ENCODE measurements at places on chromosomes 11 and 22.

DNA sequence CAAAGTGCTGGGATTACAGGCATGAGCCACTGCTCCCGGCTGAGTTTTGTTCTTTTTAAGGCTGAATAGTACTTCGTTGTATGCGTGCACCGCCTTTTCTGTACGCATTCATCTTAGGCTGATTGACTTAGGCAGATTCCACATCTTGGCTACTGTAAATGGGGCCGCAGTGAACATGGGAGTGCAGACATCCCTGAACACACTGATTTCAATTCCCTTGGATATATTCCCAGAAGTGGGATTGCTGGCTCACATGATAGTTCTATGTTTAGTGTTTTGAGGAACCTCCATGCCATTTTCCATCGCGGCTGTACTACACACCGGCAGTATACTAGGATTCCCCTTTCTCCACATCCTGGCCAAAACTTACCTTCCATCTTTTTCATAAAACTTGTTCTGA, 10.4 kb upstream of the ZNF74 start:
- no peak for DNase-seq

GRCh38 chr22:36304429-36304828, 51.5 kb downstream of the APOL1 start:
- no peak for DNase-seq

- DNase-seq, result no peak
Measured at GRCh38 chr11:10109806-10110205, 184.2 kb downstream of the SBF2 start.

GRCh38 chr11:122696662-122697061, 41.1 kb downstream of the UBASH3B start:
- DNase-seq, result no peak

- DNase-seq, result no peak
Measured at GRCh38 chr11:27894552-27894951, 194.3 kb upstream of the BDNF start.

- DNase-seq, result peak; percentile 20
Measured at GRCh38 chr22:28855355-28856094, 27.8 kb upstream of the ZNRF3 start.

DNA sequence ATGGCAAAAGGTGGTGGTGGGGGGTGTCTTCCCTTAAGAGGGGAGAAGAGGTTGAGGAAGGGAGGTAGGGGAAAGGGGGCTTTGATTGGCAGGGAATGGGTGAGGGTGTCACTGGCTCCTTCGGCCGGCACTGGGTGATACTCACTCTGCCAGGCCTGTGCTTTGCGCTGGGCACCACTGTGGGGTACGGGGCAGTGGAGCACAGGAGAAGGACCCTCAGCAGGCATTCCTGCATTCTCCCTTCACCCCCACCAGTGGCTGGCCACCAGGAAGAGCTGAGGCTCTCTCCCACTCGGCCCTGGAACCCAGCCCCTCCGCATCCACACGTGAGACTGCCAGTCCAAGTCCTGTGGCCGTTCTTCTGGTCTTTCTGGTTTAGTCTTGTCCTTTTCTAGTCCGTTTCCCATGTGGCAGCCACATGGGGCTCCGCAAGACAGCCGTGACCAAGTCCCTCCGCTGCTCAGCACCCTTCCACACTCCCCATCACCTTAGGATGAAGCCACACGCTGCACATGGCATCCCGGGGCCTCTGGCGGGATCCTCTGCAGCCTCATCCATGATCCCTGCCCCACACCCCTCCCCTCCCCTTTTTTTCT, 8.0 kb downstream of the CAPN5 start:
- no peak for DNase-seq

DNA sequence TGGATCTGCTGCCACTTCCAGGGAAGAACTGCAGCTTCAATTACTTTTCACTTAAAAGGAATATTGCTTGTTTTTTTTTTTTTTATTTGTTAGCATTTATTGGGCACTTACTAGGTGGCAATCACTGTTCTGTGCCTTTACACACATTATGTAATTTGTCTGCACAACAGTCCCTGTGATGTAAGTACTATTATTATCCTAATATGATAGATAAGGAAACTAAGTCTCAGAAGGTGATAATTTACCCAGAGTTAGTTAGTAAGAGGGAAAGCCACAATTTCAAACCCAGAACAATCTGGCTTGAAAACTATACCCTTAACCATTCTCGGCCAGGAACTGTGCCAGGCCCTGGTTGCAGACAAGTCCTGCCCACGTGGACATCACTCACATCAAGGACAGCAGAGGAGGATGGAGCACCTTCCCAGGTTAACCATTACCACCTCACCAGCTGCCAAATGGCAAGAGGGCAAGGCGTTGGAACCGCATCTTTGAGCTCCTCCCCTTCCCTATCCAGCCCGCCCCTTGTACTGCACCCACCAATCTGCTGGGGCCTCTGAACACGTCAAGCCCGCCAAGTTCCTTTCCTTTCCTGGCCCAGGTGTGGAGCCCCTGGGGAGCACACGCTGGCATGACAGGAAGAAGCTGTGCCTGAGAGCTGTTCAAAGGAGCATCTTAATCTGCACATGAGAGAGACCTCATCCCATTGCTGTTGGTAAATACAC, 78.4 kb downstream of the NAV2 start:
- DNase-seq, result no peak

DNA sequence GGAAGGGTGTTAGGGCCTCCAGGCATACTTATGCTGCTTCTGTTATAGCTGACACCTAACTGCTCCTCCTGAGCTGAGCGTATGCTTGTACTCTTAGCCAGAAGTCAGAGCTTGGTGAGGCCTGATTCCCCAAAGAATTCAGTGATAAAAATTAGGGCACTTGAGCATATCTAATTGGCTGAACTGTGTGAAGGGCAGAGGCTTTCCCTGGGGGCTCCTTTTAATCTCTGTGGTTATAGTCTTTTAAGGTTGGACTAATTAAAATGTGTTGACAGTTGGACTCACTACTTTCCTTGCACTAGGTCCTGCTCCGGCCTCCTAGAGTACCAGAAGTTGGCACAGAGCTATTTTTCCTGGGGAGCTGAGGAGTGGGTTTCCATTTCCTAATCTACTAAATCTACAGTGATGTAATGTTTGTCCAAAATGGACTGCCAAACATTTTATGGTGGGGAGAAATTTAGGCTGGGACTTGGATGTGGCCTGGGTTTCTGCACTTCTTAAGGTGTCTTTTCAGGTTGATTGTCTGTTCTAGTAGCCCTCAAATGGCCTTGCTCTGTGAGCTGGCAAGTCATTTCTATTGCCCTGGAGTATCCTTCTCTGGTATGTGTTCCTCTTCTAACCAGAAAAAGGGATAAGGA, 18.4 kb downstream of the STIM1 start:
- DNase-seq, result no peak

- no peak for DNase-seq
Measured at GRCh38 chr22:30301995-30302809, 12.9 kb upstream of the CASTOR1 start.

GRCh38 chr11:84790849-84791427, 836.2 kb downstream of the DLG2 start:
- no peak for DNase-seq

DNA sequence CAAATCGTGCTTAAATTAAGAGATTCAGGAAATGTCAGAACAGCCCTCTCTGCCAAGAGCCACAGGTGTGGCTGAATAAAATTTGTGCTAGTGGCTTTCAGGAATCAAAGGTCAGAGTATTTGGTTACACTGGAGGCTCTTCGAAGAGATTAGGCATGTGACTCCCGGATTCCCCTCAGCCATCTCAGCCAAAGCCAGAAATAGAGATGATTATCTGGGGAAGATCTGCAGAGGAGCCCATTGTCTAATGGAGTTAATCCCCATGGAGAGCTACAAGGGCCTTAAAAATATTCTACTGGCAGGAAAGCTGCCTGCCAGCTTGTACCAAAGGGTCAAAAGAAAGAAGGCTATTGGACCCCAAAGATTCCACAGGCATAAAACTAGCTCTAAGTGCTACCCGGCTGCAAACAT, 1259.5 kb downstream of the TBC1D22A start:
- DNase-seq, result no peak

DNA sequence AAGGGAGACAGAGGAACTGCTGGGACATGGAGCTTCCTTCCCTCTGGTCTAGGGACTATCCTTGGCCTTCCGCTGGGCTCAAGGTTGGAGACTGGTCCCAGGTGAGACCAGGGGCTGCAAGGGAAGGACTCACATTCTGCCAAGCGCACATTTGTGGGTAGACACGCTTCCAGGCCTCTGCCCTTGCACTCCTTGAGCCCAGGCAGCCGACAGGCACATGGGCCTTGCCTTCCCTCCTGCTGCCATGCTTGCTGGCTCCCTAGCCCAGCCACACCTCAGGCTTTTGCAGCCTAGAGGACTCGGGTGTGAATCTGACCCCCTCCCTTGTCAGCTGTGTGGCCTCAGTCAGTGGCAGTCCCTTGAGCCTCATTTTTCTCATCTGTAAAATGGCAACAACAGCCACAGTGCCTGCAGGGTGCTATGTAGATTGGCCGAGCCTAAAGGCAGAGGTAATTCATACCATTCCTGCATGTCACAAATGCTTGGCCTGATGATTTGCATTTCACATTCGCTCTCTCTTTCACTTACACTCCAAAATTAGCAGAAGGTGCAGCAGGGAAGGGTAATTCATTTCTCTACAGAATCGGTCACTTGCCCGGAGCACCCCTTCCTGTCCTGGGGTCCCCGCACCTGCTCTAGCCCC, 57.6 kb upstream of the NECTIN1 start:
- no peak for DNase-seq

- DNase-seq, result no peak
Measured at GRCh38 chr11:135046986-135047385, 634.9 kb upstream of the B3GAT1 start.

GRCh38 chr11:109320595-109320994, 101.4 kb upstream of the C11orf87 start:
- DNase-seq, result peak; percentile 7

- DNase-seq, result peak; percentile 44
Measured at GRCh38 chr22:22060200-22061084, 77.9 kb upstream of the TOP3B start.

DNA sequence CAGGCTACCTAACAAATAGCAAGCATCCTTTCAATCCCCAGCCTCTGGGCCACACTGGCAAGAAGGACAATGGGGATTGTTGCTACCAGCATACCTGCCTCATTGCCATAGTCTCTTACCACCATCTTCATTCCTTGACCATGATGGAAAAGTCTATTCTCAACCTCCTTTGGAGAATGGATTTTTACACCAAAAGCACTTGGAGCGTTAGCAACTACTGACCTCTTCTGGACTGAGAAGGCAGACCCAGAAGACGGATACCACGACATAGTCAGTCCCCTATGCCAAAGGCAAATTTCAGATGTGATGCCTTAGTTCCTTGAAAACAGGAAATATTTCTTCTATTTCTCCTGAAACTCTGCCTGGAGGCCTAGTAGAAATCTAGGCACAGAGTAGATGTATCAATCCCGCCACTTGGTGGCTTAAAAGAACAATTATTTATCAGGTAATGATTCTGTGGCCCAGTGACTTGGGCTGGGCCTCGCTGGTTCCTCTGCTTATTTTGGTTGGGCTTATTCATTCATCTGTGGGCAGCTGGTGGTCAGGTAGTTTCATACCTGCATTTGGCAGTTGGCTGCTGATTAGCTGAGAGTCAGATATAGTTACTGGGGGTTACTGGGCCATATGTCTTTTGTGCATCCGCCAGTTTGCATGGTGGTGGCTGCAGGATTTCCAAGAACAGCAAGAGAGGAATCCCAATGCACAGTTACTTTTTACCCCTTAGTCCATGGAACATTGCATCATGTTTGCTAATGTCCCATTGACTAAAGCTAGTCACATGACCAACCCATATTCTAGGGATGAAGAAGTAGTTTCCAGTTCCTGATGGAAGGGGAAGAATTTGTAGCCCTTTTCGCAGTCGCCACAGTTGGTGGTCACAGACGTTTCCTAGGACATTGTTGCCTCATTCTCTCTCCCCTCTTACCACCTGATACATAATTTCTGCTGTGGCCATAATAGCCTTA, 75.2 kb downstream of the DHCR7 start:
- DNase-seq, result no peak

GRCh38 chr22:45775569-45776312, 104.1 kb downstream of the ATXN10 start:
- DNase-seq, result no peak

- no peak for DNase-seq
Measured at GRCh38 chr22:39296981-39297489, 22.4 kb downstream of the RPL3 start.

DNA sequence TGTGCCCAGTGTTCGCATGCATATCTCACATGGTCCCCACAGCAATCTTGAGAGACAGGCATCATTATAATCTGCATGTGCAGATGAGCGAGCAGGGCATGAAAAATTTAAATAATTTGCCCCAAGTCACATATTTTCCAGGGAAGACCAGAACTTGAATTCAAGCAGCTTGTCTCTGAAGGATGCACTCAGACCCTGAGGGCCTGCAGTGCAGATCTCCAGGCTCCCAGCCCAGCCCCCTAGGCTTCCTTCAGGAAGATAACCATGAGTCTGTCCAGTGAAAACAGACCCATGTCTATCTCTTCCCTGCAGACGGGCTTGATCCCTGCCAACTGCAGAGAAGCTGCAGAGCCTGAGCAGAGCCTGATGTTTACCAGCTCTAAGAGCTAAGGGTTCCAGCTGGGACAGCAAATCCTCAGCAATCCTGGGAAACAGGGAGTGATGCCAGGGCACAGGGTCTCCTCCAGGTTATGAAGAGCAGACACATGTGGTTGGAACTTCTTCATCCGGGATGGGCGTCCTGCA, 55.1 kb downstream of the NAV2 start:
- DNase-seq, result no peak

Measured in H54 (cell line).